ENCODE measurements at places on chromosomes 7 and 10.

DNA sequence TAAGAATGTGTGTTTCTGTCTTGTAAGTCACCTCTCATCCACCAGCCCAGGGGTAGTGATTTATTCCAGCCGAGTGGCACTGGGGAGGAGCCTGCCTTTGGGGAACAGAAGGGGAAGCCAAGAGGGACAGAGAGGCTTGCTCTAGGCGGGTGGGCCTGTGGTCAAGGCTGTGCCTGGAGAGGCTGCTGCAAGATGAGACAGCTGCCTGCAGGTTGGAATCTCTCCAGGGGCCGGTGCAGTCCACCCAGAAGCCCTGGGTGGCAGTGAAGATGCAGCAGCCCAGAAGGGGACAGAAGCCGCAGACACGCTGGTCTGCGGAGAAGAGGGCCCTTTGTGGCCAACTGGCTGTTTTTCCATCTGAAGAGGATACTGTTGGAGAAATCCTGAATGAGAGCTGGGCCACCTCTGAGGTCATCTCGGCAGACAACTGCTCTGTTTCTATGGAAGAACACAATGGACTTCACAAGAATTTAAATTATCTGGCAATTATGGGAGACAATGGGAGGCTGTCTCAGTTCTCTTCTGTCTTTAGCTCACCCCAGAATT lies 175.7 kb downstream of the GFRA1 start:
- no peak overlapping the region for H3K4me3 ChIP-seq
- no peaks in the 10 kb centered on the region for H3K4me1 ChIP-seq
- no peaks in the 10 kb centered on the region for H3K36me3 ChIP-seq
- no peak overlapping the region for H3K27ac ChIP-seq

- no peak for DNase-seq
- no peaks in the 10 kb centered on the region for H3K27me3 ChIP-seq
- H3K4me3 ChIP-seq, result no peak overlapping the region
- peaks cover 10% of the 10 kb centered on the region for H3K4me1 ChIP-seq
- no peaks in the 10 kb centered on the region for H3K36me3 ChIP-seq
Observed at GRCh38 chr7:33262476-33262875, 133.1 kb downstream of the BBS9 start.

GRCh38 chr10:69497231-69497561 lies 45.9 kb downstream of the TSPAN15 start:
- H3K27ac ChIP-seq, result no peak overlapping the region
- no peaks in the 10 kb centered on the region for H3K4me1 ChIP-seq
- no peaks in the 10 kb centered on the region for H3K36me3 ChIP-seq
- H3K4me3 ChIP-seq, result no peak overlapping the region
- no peak for DNase-seq
- peaks cover under 1% of the 10 kb centered on the region for H3K27me3 ChIP-seq

GRCh38 chr10:114541081-114541796 lies 116.8 kb downstream of the ABLIM1 start:
- DNase-seq, result peak; percentile 80
- H3K36me3 ChIP-seq, result peaks cover 3% of the 10 kb centered on the region
- peak overlapping the region; percentile 100 for H3K27ac ChIP-seq
- H3K27me3 ChIP-seq, result no peaks in the 10 kb centered on the region
- peak overlapping the region; percentile 66 for H3K4me3 ChIP-seq
- H3K4me1 ChIP-seq, result peaks cover 79% of the 10 kb centered on the region

DNA sequence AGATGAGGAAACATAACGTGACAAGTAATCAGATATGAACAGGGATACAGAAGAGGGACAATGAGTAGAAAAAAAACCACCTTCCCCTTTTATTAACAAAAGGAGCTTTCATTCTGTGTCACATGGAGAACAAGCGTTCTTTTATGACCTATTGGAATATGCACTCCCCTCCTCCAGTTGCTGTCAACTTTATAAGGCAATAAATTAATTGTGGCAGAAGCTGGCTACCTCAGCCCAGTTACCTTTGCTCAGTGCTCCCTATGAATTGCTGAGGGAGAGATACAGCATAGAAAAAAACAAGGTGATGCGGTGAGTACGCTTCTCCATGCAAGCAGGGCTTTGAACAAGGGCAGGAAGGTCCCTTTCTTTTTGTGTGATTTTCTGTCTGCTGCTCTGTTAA lies at the start of gene MGAM2:
Gene MGAM2, plus strand, starts transcription at position 220 of the 400 bp plus-strand sequence. CDS start 5,156 bp downstream, outside the sequence.
- H3K36me3 ChIP-seq, result no peaks in the 10 kb centered on the region
- H3K4me1 ChIP-seq, result no peaks in the 10 kb centered on the region
- H3K4me3 ChIP-seq, result no peak within 1 kb of the TSS
- DNase-seq, result no peak

- no peak overlapping the region for H3K4me3 ChIP-seq
- H3K4me1 ChIP-seq, result no peaks in the 10 kb centered on the region
- H3K27me3 ChIP-seq, result no peaks in the 10 kb centered on the region
- no peaks in the 10 kb centered on the region for H3K36me3 ChIP-seq
- DNase-seq, result no peak
- H3K27ac ChIP-seq, result no peak overlapping the region
Observed at GRCh38 chr7:40802497-40802896, 667.7 kb downstream of the SUGCT start.

DNA sequence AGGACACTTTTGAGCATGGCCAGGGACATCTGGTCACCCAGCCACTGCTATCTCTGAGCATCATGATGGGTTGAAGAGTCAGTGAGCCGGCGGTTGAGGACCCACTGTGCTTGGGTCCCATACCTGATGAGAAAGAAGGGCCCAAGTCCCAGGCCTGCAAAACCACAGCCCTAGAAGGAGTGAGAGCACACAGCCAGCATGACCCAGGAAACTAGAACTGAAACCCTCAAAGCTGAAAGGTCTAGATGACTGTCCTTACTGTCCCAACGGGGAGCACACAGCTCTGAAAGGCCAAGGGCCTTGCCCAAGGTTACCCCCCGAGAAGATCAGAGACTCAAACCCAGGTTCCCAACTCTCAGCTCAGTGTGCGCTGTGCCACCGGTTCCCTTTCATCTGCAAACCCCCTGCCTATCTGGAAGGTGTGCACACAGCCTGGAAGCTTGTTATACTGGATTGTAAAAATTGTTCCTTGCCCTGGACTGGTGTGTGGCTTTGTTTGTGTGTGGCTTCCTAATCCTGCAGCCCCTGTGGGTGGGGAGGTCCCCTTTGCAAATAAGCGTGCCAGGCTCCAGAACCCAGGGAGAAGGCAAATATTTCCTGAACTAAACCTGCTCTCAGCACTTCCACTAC lies 22.6 kb upstream of the PSAP start:
- no peak for DNase-seq
- no peak overlapping the region for H3K27ac ChIP-seq
- H3K4me3 ChIP-seq, result no peak overlapping the region
- no peaks in the 10 kb centered on the region for H3K27me3 ChIP-seq

GRCh38 chr7:18829858-18830285 lies 287.6 kb downstream of the TWIST1 start:
- H3K4me1 ChIP-seq, result peaks cover 3% of the 10 kb centered on the region
- DNase-seq, result no peak
- no peaks in the 10 kb centered on the region for H3K36me3 ChIP-seq
- no peak overlapping the region for H3K4me3 ChIP-seq
- H3K27ac ChIP-seq, result no peak overlapping the region

GRCh38 chr10:94362360-94363250 lies at the start of gene NOC3L:
TSS of gene NOC3L (minus strand) at chr10:94362939. CDS start at chr10:94362838, 101 bp downstream.
- H3K4me1 ChIP-seq, result peaks cover 21% of the 10 kb centered on the region
- H3K27ac ChIP-seq, result peak within 1 kb of the TSS; percentile 90
- peaks cover 13% of the 10 kb centered on the region for H3K27me3 ChIP-seq
- peak within 1 kb of the TSS; percentile 95 for H3K4me3 ChIP-seq
